ENCODE measurements at places on chromosomes 13 and 19.

GRCh38 chr19:18659281-18660050, 22.6 kb downstream of the KLHL26 start:
- DNase-seq = no peak

DNA sequence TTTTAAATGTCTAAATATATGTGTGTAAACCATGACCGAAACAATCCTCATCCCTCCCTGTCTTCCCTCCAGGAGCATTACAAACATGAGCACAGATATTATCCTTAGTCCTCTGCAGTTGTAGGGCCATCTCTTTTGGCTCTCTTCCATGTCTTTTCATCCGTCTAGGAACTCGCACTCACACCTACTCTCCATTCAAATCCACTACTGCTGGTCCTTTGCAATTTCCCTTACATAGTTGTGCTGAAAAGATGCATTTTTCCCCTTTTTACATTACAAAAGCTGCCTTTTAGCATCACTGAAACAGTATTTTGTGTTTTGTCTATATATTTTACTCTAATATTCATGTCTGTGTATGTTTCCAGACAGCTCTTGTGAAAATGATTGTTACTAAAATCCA, 237.8 kb downstream of the DACH1 start:
- no peak for DNase-seq

GRCh38 chr13:51425410-51426042, 27.3 kb downstream of the INTS6 start:
- no peak for DNase-seq

- DNase-seq = no peak
Observed at GRCh38 chr19:33631609-33631973, 9.8 kb downstream of the CHST8 start.

DNA sequence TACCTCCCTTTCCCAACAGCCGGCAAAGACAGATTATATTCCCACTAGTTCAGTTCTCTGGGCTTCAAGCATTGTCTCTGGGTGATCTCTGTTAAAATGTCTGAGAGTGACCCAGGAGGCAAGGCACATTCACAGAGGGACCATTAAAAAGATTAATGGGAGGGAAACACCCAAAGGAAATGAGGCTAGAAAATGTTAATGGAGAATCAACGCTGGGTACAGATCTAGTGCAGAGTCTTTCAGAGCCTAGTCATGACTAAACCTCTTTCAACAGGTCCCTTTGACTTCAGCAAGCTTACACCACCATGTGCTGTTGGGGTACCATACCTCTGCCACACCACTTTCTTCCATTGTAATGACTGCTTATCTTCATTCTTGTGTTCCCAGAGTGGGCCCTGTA, 358.6 kb downstream of the DCT start:
- no peak for DNase-seq

GRCh38 chr13:47598340-47598911, 402.6 kb downstream of the SUCLA2 start:
- DNase-seq = no peak

DNA sequence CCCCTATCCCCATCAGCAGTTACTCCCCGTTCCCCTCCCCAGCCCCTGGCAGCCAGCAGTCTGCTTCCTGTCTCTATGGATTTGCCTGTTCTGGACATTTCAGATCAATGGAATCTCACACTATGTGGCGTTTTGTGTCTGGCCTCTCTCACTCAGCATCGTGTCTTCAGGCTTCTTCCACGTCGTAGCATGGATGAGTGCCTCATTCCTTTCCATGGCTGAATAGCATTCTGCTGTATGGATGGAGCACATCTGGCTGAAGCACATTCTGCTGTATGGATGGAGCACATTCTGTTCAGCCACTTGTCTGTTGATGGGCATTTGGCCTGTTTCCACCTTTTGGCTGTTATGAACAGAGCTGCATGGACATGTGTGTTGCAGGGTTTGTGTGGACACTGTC, 29.5 kb downstream of the CRTC1 start:
- no peak for DNase-seq

GRCh38 chr13:103130681-103131210, 64.5 kb upstream of the SLC10A2 start:
- no peak for DNase-seq
